Upper lobe of left lung (tissue), 6 donors: ENCODE measurements at places on chromosomes 3 and 15. TPM values are rescaled to one million over a fixed set of nuclear protein-coding genes. Genes with fewer than 3 reads are reported as not detected.

CRABP1 gene
- total RNA-seq, result not detected

GRCh38 chr3:71488391-71488809 is 95.1 kb downstream of the FOXP1 start:
- DNase-seq, result no peak

- DNase-seq, result no peak
Observed at GRCh38 chr3:71862371-71863140, 77.6 kb upstream of the PROK2 start.

- DNase-seq, result peak; percentile 18
Observed at GRCh38 chr3:13192471-13193213, 119.4 kb upstream of the IQSEC1 start.

- peak; percentile 43 for DNase-seq
Observed at GRCh38 chr3:121918779-121919483, 24.7 kb downstream of the SLC15A2 start.

DNA sequence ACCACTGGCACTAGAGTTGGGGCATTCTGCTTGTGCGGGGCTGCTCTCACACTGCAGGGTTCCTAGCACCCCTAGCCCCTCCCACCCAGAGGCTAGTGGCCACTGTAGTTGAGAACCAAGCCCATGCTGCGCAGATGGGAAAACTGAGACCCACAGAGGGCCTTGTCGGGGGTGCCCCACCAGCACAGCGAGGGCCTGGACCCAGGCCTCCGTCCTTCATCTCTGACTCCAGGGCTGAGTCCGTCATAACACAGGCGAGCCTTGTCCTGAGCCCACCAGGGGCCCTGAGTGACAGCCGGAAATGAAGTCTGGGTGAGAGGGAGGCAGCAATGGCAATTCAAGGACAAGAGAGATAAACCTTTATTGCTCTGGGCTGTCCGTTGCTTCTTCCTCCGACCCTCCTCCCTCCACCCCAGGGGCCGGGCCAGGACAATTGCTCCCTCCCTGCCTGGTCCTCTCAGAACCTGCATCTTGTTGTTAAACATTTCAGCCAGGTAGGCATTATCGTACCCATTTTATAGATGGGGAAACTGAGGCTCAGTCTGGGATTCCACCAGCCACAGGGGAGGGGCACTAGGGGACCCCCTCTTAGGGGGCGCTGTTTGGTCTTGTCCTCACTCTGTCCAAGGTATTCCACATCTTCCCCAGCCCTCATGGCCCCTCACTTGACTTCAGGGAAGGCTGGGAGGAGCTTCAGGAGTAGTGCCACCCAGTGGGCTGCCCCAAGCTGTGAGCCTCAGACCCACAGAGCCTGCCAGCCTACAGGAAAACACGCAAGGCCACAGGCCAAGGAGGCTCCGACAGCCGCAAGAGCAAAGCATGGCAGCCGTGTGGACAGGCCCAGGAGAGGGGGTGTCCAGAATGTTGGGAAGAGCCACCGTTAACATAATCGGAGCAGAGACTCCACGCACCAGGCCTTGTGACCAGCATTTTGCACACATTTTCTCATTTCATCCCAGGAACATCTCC is 4.4 kb upstream of the GRIP2 start:
- DNase-seq, result no peak

CD200 gene
- 3.4 TPM for total RNA-seq

GRCh38 chr3:174859756-174860155 is 622 bp downstream of the NAALADL2 start:
- no peak for DNase-seq

GRCh38 chr3:160911411-160911810 is 155.4 kb downstream of the PPM1L start:
- DNase-seq, result no peak

RPL4 gene
- 1,743 TPM for total RNA-seq

DNA sequence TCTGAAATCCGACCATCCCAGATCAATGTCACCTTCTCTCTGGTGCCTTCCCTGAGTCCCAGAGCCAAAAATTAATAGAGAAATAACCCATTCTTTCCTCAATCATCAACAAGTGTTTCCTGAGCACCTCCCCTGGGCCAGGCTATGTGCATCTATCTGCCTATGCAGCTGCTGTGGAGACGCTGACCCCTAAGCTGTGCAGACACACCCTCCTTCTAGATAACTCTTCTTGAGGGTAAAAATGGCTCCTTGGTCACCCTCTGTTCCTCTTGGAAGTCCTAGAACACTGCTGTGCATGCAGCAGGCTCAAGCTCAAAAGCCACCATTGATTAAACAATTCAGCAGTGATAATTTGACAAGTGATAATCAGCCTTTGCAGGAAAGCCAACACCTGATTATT is 18.4 kb downstream of the CA12 start:
- DNase-seq, result no peak

- DNase-seq, result no peak
Observed at GRCh38 chr15:93920204-93920603, 311.2 kb upstream of the MCTP2 start.

DNA sequence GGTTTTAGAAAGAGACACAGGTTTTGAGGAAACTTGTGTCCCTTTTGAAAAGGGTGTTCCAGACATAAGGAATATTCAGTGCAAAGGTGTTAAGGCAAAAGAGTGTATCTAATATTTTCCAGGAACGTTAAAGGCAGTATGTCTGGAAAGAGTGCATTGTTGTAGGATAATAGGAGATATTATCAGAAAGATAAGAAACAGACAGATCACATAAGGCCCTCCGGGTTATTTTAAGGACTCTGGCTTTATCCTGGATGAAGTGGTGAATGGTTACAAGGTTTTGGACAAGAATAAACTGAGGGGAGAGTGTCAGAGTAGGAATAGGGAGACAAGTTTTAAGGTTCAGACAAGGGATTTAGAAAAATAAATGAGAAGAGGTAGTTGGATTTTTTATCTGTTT is 493.7 kb upstream of the GRM7 start:
- no peak for DNase-seq

DNA sequence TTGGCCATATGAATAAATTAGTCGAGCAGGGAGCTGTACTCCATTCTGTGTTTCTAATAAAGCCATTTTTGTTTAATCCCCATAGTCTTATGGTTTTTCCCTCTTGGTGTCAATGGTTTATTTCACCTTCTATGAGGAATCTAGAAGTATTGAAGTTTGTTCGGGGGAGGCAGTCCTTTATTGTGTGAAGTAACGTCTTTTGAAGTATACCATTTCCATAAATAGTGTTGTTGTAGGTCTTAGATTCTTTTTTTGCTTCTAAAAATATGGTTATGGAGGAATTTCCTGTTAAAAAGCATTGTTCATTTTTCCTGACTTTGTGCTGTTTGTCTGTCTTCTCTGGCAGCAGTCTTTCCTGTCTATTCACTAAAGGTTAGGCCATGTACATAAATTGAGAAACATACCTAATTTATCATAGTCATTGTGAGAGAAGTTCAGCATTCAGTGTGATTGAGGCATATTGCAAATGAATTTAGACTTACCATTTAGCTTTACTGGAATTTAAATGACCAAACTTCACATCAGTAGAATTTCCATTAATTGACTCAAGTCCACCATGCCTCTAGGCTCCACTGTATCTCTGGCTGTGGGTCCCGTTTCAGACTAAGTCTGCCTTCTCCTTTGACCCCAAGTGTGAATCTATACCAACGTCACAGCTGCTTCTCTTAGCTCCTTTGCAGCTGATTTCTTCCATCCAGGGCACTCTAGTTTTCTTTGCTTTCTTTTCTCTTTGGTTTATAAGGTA is 37.3 kb downstream of the YEATS2 start:
- no peak for DNase-seq

- DNase-seq, result no peak
Observed at GRCh38 chr15:60215225-60215963, 182.4 kb downstream of the ANXA2 start.

DNA sequence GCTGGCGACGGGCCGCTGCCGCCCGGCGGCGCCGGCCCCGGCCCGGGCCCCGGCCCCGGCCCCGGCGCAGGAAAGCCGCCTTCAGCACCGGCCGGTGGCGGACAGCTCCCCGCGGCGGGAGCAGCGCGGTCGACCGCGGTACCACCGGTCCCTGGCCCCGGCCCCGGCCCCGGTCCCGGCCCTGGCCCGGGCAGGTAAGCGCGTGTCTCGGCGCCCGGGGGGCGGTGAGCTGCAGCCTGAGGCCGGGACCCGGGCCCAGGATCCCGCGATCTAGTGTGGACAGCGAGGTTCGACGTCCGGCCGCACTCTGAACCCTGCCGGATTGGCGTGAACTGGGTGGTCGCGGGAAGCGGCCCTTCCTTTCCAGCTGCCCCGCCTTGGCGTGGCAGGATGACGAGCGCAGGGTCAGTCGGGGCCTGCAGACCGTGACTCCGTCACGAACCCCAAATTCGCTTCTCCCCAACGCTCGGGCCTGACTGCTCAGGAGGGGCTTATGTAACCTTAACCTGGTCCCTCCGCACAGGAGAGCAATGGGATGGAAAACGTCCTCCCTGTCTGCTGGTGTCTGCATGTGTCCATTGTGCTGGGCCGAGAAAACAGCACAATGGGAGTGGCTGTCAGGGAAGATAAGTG is 472 bp downstream of the BSN start:
- DNase-seq, result peak; percentile 43

GRCh38 chr15:58457466-58457965 is 25.7 kb downstream of the LIPC start:
- DNase-seq, result no peak

DNA sequence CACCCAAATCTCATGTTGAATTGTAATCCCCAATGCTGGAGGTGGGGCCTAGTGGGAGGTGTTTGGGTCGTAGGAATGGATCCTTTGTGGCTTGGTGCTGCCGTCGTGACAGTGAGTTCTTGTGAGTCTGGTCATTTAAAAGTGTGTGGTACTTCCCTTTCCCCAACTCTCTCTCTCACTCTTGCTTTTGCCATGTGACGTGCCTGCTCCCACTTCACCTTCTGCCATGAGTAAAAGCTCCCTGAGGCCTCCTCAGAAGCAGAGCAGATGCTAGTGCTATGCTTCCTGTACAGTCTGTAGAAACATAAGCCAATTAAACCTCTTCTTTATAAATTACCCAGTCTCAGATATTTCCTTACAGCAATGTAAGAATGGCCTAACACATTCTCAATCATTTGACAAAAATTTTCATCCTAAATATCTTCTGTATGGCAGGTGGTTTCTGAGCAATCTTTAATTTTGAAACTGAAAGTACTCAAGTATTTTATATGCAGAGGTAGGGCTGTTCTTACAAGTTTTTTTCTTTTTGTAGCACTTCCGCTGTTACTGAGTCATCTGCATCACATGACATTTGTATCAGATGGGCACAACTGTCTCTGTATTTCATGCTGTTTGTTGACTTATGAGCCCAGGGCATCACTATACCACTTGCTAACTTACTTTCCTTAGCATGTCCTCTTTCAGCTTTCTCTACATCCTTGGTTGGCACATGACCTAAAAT is 8.8 kb downstream of the RPL39L start:
- DNase-seq, result no peak

GRCh38 chr3:144415492-144415891 is 443.9 kb downstream of the DIPK2A start:
- no peak for DNase-seq

DAZL gene
- not detected for total RNA-seq

SEMA6D gene
- 10.5 TPM for total RNA-seq

DNA sequence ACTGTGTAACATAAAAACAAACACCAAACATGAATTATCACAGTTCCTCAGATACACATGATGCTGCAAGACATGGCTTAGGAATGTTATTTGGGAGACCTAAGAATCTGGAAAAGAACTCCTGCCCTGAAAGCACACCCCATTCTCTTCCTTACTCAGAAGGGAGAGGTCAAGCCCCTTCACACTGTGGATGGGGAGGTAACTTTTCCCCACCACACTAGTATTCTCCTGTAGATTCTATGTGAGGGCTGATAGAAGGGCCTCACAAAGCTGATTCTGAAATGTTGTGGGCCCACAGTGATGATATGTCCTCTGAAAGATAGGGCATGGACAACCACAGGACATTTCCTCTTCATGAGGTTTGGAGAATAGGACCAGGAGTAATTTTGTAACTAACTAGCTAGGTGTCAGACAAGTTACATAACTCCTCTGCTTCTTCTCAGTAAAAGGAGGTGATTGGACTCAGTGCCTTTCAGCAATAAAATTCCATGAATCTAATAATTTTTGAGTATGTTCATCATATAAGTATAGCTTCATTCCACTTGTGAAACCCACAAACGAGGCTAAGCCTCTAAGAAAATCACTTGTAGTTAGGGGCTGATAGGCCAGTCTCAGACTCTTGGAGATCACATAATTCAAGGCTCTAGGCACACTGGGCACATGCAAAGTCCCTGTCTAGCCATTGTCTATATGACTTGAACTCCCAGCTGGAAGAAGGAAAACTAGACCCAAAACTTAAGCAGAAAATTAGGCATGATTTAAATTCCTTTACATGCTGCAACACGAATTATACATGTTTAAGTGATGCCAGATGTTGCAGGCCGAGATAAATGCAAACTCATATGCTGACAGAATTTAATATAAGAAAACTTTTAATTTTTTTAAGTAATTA is 7.5 kb downstream of the PTX3 start:
- DNase-seq, result no peak

GRCh38 chr3:33597257-33597689 is 120.8 kb downstream of the CLASP2 start:
- DNase-seq, result no peak

DNA sequence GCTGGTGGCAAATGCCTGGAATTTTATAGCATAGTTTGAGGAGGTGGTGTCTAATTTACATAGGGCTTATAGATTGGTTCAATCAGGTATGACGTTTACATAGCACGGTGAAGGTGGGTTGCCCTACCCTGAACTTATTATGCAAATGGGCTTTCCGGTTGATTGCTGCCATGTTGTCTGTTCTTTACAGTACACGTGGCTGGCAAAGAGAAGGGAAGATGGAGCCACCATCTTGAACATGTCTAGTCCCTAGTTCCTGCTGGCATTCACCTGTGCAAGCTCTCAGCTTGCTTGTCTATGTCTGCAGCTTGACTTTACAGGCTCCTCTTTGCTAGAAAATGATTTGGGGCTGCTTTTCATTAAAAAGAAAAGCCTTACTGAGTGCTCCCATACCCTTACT is 14.0 kb upstream of the STAC start:
- DNase-seq, result no peak
